ENCODE measurements at places on chromosomes 12 and 14.
A peak's percentile ranks its signal among the peaks of the same experiment; 100 is the strongest.

GRCh38 chr14:97281741-97282140, 484.6 kb downstream of the VRK1 start:
- no peak for DNase-seq

DNA sequence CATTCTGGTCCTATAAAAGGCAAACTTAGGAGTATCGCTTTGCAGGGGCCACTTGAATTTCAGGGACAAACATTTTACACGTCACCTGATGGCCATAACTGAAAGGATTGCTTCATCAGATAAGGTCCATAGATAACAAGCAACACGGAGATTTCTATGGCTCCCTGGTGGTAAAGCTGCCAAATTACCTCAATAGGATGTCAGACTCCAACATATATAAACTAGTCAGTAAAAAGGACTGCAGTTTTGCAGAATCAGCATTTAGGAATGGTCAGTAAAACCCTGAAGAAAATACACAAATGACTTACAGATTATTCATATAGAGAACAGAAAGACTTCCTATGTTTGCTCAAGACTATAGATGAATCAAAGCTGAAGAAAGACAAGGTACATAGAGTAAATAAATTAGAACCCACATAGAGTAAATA, 66.1 kb upstream of the GRIP1 start:
- no peak for DNase-seq

- no peak for DNase-seq
These were observed 8.9 kb upstream of the ETNK1 start for GRCh38 chr12:22615963-22616501.

DNA sequence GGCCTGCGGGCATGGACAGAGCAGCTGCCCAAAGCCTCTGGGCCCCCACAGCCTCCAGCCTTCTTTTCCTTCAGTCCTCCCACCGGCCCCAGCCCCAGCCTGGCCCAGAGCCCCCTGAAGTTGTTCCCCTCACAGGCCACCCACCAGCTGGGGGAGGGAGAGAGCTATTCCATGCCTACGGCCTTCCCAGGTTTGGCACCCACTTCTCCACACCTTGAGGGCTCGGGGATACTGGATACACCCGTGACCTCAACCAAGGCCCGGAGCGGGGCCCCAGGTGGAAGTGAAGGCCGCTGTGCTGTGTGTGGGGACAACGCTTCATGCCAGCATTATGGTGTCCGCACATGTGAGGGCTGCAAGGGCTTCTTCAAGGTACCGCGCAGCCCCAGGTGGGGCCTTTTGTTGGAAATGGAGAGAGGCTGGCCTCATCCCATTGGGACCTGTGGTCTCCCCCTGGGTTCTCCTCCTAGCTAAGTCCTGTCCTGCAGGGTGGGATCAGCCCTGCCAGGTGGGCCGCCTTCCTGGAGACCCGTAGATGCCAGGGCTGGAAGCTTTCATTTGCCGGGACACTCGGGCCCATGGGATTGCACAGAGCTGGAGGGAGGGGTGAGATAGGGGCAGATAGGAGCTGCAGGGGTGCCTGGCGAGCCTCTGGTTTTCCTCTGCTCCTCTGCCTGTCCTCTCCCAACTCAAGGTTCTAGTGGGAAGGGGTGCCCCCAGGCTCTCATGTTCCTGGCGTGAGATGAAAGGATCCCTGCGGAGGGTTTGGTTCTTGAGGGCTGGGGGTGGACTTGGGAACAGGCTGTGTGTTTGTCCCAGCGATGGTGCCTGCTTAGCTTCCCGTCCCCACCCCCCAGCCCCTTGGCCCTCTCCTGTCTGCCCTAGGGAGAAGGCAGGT, 3.8 kb downstream of the NR4A1 start:
- no peak for DNase-seq

GRCh38 chr12:63124778-63125177, 26.2 kb downstream of the AVPR1A start:
- DNase-seq = no peak

DNA sequence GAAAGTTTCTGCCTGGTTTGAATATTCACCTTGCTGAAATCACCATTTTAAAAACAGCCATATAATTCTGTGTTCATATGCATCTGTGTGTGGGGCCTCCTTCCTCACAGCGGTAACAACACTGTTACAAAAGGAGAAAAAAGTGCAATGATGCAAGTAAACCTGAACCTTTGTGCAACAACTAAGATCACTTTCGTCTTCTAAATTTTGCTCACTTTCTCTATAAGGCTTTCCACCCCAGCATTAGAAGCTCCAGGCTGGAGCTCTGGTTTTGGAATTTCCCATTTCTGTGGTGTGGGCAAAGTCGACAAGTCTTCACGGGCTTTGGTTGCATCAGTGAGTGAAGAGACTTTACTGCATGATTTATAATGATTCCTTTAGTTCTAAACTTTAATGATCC, 18.4 kb downstream of the FGD6 start:
- no peak for DNase-seq

- peak; percentile 9 for DNase-seq
These were observed 111.2 kb upstream of the TMCC3 start for GRCh38 chr12:94761559-94761958.

GRCh38 chr14:84646786-84647500, 883.0 kb upstream of the FLRT2 start:
- no peak for DNase-seq

GRCh38 chr12:23662966-23663365, 286.5 kb downstream of the SOX5 start:
- no peak for DNase-seq

GRCh38 chr14:85263916-85264675, 265.8 kb upstream of the FLRT2 start:
- DNase-seq = no peak

Measured in HepG2 (cell line).